ENCODE measurements at places on chromosomes 6 and 20.

- DNase-seq: peak; percentile 76
Observed at GRCh38 chr6:26183581-26184366, 96.5 kb downstream of the HFE start.

- DNase-seq: no peak
Observed at GRCh38 chr6:164085091-164086075, 670.9 kb downstream of the QKI start.

- DNase-seq: no peak
Observed at GRCh38 chr6:112243861-112244827, 10.2 kb downstream of the LAMA4 start.

DNA sequence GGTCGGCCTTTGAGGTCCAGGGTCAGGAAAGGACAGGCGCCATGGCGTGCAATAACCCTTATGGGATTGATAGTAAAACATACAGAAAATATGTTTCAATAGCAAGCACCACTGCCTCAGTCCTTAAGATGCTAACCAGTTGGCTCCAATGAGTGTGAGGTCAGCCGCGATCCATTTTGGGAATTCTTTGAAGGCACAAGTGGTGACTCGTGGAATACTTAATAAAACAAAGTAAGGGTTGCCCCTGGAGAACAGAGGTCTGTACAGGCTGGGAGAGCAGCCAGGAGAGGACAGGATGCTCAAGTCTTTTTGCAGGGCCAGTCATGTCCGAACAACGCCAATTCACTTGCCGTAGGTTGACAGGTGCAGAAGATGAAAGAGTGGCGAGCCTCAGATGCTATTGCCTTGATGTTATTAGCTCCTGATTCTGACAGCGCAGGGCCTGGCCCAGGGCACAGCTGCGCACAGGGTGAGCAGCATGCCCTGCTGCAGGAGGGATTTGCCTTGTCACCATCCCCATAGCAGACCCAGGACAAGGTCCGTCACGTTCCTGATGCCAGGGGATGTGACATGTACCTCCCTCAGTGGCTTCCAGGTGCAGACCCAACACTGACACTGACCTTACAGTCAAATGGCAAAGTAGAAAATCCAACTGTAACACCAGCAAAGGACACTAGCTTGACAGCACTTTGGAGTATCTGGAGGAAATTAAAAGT is 21.8 kb downstream of the SYNDIG1 start:
- DNase-seq: no peak

GRCh38 chr6:90508753-90509152 is 78.1 kb downstream of the MAP3K7 start:
- no peak for DNase-seq

DNA sequence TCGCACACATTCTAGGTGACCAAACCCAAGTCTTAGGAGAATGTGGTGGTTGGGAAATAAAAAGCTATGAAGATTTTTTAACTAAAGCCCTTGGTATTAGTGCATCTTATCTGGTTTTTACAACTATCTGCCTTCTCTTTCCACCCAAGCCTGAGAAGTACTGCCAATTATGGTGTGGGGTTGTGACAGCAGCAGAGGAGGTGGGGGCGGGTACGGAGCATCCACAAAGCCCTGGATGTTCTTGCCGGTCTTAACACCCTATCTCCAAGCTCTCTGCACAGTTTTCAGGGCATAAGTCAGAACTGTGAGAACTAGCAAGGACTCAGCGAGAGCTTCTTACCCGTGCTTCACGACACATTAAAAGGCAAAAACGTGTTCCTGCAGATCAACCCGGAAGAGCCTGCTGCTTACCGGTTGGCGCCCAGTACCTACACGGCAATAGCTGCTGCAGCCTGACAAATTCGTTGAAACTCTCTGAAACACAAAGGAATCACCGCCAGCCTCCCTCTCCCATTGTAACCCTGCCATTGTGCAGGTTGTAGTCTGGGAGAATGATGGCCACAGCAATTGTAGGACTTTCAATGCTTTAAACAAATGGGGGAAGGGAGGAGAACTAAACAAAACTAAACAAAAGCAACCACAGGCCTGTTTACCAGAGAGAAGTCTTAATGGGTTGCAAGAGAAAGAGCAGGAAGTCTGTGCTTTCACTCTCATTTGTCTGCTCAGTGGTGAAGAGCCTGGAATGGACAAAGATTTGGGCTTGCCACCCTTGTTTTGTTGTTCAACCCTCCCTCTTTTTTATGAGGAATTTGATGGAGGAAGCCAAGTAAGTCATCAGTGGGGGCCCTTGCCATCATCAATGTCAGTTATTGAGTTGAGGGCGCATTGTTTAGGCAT is 461.0 kb upstream of the JARID2 start:
- DNase-seq: peak; percentile 8

DNA sequence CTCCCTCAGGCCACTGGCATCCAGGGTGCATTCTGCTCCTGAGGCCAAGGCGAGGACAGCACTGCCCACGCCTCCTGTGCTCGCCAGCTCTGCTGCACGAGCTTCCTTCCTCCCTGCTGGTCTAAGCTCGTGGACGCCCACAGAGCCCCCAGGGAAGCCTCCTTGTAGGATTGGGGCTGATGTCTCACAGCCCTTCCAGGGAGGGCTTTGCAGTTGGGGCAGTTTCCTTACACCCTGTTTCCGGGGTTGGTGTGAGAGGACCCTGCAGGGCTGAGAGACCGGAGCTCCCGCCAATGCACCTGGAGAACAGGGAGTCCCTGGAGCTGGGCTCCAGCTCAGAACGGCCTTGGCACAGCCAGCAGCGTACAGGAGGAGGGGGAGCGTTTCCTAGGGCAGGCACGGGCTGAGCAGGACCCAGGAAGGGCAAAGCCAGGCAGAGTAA is 172.4 kb upstream of the PDE10A start:
- no peak for DNase-seq

- no peak for DNase-seq
Observed at GRCh38 chr20:635028-635892, 17.7 kb downstream of the SRXN1 start.

- DNase-seq: no peak
Observed at GRCh38 chr20:34634392-34634791, 42.5 kb downstream of the PIGU start.

DNA sequence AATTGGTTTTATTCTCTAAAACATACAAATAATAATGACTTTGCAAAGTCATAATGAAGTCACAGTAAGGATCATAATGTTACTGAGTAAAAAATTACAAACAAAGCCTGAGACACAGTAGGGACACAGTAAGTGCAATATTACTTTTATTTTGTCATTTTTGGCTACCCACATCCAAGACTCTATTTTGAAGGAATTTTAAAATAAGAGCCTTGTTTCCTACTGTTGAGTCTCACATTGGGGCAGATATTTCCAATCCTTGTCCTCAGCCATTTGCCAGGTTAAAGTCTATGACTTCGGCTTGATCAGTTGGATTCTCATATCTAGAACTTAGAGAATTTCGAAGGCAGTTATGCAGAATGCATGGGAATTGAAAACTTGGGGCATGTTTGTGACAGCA is 10.8 kb upstream of the RHAG start:
- no peak for DNase-seq

DNA sequence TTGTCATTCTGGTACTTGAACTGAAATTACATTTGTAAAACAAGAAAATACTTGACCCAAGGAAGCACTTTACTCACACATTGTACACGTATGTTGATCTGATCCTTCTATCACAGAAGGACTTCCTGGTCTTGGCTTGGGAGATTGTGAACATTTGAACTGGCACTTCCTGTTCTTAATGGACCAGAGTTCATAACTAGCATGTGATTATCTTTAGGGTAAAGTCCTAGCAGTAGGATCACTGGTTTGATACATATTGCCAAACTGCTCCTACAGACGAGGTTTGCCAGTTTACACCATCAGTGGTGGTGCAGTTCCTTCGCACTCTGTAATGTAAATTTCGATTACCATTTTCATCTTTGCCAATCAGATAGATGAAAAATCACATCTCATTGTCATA is 12.7 kb downstream of the HECA start:
- no peak for DNase-seq

DNA sequence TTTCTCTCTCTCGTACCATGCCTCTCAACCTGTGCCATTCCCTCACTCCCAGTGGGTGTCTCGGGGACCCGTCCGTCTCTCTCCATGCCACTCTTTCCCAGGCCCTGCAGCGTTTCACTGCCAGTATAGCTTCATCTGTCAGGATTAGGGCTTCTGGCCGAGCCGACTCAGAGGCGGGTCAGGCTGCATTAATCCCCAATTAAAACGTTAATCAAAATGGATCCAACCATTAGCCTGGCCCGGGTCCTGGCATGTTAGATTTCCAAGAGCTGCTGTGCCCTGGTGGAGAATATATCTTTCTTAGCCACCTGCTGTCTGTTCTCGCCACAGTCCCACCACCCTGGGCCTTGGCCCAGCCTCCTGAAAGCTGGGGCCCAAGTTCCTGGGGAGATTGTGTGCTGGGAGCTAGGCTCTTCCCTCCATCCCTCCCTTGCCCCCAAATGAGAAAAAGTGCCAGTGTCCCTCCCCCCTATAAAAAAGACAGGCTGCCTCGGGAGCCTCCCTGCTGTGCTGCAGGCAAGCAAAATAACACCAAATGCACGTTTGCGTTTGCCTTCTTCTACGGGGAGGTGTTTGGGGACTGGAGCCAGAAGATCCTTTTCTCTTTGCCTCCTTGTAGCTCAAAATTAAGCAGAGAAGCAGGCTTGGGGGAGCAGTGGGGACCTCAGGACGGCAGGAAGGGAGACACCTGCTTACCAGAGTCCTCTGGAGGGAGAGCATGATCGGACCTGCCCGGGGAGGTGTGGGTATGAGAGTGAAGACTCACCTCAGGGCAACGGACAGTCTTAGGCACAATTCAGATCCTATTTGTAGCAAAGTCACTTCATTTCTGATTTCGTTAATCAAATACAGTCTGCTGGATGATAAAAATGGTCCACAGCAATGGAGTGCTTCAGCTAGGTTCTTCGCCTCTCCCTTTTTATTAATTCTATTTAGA is 3.0 kb downstream of the KCNG1 start:
- no peak for DNase-seq

DNA sequence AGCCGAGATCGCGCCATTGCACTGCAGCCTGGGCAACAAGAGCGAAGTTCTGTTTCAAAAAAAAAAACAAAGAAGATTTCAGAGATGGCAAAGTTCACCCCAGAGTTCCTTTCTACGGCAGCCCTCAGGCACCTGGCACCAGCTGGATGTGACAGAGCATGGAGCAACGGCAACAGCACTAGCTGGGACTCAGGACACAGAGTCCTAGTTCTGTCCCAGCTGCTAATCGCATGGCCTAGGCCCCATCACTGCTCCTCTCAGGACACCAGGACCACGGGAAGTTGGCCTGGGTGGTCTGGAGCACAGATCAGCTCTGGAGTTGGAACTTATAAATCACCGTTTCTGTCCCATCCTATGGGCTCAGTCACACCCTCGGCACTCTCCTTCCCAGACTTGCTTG is 1.1 kb downstream of the PGC start:
- DNase-seq: no peak

DNA sequence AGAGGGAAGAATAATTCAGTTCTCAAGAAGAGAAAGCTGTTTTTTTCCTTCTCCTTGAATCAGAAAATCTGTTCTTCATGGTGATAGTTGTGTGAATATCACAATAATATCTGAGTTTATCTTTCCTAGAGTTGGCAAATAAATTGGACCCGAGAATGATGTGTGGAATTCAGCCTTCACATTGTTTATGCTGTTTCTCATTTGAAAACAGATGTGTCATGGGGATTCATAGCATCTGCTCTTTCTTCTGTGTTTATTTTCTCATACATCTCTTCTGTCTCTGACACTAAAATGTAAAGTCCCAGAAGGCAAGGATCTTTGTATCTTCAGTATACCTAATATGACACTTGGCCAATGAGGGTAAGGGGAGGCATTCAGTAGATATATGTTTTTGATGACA is 103.6 kb upstream of the SGK1 start:
- no peak for DNase-seq

GRCh38 chr20:61120595-61121515 is 131.2 kb upstream of the CDH4 start:
- peak; percentile 55 for DNase-seq

- DNase-seq: no peak
Observed at GRCh38 chr6:114151064-114151690, 180.2 kb upstream of the HDAC2 start.

DNA sequence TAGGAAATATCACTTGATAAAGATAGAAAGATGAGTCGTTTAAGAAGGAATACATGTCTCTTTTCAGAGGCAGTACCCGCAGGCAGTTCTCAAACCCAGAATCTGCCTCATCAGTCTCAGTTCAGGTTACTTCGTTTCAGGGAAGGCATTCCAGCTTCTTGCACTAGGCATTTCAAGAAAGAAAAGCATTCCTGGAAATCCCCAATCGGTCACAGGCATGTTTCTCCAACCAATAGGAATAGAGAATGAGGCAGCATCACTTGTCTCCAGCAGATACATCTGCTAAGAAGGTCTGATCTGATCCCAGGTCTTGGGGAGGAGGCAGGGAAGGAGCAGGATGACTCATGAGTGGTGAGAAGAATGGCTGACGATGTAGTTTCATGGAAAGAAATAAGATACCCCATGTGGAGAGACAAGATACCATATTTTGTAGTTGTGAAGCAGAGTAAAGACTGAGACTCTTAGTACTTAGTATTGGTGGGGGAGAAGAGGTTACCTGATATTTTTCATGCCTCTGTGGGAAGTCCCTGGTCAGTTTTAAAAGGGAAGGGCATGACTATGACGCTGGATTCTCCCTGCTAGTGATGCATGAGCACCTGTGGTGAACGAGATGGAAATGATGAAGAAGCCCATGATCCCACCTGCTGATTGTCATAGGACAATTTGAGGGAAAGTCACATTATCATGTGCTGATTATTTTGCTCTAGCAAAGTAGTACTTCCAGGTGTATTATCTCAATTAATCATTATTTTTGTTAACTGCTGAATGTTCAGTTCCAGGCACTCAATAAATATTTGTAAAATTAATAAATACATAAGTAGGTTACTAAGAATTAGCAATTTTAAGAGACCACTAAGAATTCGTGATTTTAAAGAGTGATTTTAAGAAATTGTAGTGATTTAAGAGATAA is 20.3 kb upstream of the HLA-DRB1 start:
- DNase-seq: peak; percentile 53

DNA sequence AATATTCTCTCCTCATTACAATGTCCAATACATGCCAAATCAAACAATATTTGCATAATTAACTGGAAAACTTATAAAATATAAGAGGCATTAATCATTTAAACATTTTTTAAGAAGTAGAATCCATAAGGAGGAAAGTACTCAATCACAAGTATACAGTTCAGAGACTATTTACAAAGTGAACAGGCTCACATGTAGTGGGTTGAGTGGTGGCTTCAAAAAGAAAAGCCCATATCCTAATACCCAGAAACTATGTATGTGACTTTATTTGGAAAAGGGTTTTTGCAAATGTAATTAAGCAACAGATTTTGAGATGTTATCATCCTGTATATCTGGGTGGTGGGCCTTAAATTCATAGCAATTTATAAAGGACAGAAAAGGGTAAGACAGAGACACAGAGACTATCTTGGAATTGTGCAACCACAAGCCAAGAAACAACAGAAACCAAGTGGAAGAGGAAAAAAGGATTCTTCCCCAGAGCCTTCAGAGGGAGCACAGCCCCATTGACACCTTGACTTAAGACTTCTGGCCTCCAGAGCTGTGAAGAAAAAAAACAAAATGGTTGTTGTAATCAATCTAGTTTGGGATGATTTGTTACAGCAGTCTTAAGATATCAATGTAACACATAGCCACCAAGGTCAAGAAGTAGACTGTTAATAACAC is 32.7 kb upstream of the CRISP1 start:
- DNase-seq: no peak

GRCh38 chr6:132669690-132670291 is 10.8 kb upstream of the TAAR1 start:
- no peak for DNase-seq

- DNase-seq: no peak
Observed at GRCh38 chr20:11738852-11739251, 178.8 kb upstream of the BTBD3 start.

All from activated CD4-positive, alpha-beta T cell treated with anti-CD3 and anti-CD28 coated beads for 48 hours (primary cell).